ENCODE measurements at places on chromosomes 7 and 10.

GRCh38 chr10:124248056-124249045 lies 155.0 kb upstream of the CHST15 start:
- DNase-seq, result no peak

GRCh38 chr10:121926157-121926556 lies 1.7 kb downstream of the ATE1 start:
- no peak for DNase-seq

GRCh38 chr10:88090568-88091214 lies 227.3 kb downstream of the PTEN start:
- DNase-seq, result no peak

DNA sequence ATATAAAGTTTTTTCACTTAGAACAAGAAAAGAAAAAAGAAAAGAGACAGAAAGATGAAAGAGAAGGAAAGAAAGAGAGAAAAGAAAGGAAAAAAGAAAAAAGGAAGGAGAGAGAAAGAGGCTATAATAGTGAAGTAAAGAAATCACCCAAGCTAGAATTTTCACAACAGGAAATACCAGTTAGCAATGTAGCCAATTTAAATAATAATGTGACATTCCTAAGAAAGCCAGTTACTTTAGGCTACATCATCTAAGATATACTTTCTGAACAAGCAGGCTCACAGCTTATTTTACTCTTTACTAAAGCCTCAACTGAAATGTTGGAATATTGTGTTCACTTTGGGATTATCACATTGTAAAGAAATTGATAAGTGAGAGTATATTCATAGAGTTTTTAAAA lies 53.6 kb downstream of the GPR37 start:
- no peak for DNase-seq

DNA sequence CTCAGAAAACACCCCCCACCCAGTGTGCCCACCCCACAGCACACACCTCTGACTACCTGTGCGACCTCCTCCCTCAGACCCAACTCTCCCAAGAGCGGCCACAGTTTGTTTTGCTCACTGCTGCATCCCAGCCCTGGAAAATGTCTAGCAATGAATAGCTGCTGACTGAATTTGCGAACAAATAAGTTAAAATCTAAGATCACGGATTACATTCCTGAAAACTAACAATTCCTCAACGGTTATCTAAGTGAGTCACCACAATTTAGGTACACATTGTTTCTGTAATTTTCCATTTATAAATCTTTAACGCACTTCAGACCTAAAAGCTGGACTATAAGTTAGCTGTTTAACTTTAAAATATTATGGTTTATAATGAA lies 235.2 kb downstream of the ZMYND11 start:
- no peak for DNase-seq

DNA sequence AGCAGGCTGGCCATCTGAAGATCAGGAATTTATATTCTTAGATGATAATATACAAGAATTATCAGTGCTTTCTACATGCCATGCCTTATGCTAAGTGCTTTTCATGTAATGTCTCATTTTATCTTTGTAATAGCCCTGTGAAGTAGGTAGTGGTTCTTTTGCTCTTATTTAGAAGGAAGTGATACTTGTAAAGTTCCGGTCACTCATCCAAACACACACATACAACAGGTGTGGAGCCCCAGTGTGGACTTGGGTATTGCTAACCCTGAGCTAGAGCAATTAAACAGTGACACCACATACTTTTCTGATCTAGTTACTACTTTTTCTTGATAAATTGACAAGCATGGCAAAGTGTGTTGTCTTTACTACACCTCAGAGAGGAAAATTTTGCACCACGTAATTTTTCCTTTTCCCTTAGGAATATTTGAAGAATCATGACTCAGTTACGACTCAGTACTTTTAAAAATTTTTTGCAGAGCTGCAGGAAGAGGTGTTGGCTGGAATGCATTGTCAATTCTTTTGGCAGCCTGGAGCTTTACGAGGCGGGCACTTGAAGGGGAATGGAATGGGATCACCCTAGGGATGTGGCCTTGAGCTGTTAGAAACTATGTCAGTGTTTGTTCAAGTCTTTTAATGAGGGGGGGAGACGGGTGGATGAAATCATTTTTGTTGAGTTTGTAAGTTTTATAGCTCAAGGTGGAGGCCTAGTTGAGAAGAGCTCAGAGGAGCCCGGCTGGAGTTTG lies 212.5 kb upstream of the CELF2 start:
- peak; percentile 64 for DNase-seq

DNA sequence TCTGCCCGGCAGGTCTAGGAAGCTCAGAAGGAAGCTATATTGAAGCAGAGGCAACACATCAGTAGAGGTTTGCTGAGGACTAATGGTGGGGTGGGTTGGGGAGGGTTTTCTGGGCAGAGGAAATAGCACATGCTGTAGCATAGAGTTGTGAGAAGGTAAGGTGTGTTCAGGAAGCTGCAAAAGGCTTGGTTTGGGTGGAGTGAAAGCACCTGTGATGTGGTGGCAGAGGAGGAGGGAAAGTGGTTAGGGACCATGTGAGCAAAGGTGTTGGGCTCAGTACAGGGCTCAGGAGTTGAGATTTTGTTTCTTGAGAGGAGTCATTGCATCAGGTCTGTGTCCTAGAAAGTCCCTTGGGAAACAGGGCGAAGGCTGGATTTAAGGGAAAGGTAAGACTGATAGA lies 294.6 kb downstream of the SORCS3 start:
- DNase-seq, result no peak

DNA sequence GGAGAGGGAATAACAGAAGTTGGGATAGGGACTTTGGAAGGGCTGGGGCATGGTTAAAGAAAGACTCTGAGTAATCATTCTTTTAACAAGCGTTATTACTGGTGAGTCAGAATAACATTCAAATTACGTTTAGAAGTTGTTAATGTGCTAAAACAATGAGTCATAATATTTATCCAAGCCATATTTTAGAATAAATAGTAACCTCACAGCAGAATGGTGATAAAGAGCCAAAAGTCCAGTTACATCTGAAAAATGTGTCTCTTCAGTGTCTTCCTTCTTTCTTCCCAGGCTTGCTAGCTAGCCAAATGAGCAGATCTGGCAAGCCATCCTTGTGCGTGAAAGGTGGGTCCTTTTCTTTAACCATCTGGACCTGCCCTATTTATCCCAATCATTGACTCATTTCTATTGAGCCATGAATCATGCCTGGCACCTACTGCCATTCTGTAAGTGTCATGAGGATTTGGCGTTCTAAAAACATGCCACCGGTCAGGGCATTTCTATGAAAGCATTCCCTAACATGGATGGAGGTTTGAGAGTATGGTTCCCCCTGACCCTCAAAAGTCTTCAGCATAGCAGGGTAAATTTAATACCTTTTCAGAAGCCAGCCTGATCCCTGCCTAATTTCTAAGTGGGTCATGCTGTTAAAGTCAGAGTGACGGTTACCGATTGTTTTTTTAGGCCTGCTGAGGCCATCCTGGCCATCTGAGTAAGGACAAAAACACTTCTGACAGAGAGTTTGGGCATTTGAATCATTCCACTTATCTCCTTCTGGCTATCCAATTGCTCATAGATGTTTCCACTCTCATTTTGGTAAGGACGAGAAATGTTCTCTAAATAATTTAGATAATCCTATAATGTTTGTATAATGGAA lies 26.9 kb downstream of the MYPN start:
- DNase-seq, result peak; percentile 76

GRCh38 chr7:122600042-122600441 lies 98.9 kb downstream of the RNF133 start:
- DNase-seq, result no peak

DNA sequence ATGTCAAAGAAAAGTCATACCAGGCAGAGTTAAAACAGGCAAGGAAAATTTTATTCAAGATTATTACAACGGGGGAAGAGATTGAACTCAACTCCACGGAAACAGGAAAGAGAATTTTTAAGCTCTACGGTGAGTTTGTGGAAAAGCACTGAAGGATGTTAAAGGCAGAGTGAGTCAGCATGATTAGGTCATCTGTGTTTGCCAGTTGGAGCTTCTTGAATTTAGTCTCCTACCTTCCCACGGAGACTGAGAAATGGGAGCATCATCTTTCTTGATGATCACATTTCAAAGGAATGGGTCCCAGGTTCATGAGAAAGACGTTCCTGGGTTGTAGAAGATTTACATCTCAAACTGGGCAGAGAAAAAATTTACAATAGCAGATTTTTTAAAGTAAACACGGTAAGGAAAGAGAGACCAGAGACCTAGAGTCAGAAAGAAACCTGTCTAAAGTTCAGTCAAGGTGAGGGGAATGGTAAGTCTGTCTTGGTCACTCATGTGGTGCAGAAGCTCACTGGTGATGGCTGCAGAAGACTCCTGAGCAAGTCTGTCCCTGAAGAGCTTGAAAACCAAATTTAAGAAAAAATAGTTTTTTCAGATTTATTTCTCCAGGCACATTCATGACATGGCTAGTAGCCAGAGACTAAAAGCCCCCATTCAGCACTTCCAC lies 516.9 kb upstream of the LRRN3 start:
- DNase-seq, result peak; percentile 32

GRCh38 chr10:44376472-44377099 lies 8.3 kb downstream of the CXCL12 start:
- DNase-seq, result no peak

DNA sequence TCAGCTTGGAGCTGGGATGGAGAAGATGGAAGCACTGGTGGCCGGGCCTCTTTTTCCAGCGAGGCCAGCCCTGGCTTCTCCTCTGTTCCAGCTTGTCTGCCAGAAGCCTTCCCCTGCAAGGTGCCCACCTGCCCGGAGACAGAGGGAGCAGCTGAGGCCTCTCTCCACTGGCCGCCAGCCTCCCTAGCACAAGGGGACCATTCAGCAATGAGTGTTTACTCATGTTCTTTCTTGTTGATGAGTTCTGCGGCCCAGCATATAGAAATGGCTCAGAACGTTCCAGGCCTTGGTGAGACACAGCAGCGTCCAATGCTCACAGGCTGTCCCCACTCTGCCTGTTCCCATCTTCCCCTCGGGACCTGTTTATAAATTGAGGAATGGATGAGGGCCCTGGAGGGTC lies 47.3 kb downstream of the CHST3 start:
- DNase-seq, result no peak

- DNase-seq, result no peak
Measured at GRCh38 chr10:30124704-30125103, 65.3 kb upstream of the JCAD start.

GRCh38 chr10:88491314-88491713 lies 91.8 kb downstream of the RNLS start:
- DNase-seq, result no peak

DNA sequence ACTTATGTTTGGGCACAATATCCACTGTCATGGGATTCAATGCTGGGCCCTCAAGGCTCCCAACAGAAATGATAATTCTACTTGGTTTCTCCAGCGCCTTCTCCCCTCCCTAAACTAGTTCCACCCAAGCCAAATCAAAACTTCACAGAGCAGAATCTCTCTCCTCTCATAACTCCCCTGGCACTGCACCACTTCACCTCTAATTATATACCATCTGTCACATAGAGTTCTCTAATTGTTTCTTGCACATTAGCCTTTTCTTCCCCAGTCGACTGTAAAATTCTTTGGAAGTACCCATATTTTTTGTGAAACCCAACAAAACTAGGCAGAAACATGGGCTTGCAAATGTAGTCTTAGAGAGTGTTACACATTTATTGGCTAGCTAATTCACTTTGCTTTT lies 8.1 kb downstream of the SGMS1 start:
- no peak for DNase-seq

DNA sequence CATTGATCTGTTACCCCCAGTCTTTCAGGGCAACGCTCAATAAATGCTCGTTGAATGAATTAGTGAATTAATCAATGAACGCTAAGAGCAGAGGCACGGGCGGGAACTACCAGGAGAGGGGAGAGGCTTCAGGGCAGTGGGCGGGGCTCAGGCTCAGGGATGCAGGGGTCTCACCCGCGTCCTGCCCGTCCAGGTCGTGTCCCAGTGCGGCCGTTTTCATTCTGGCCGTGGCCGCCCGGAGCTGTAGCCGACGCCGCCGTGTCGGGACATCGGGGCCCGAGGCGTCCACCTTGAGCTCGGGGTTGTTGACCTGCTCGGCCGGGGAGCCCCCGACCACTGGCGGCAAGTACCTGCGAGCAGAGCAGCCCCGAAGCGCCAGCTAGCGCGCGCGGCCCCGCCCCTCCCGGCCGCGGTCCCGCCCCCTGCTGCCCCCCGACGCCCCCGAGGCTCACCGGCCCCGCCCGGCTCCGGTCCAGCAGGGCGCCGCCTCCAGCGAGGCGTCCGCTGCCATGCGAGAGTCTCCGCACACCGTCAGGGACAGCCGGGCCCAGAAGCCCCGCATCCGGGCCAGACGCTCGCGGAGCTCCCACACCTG lies 2.8 kb upstream of the GAL3ST4 start:
- DNase-seq, result no peak

DNA sequence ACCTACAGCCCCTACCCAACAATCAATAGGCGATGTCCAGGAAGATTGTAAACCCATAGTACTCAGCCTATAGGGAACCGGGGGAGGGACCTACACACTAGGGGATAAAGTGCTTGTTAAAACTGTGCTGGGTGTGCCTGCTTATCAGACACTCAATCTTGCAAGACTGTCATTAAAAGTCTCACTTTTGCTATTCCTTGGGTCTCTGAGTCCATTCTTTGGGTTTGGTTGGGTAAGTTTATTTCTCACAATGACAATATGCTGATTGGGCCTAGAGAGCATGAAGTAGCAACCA lies 45.6 kb downstream of the PTPRE start:
- no peak for DNase-seq

- DNase-seq, result no peak
Measured at GRCh38 chr10:78292982-78293865, 259.6 kb downstream of the RPS24 start.

- no peak for DNase-seq
Measured at GRCh38 chr10:19488592-19489280, 327.5 kb upstream of the PLXDC2 start.

- no peak for DNase-seq
Measured at GRCh38 chr10:101079874-101080273, 18.1 kb downstream of the KAZALD1 start.

- DNase-seq, result peak; percentile 75
Measured at GRCh38 chr10:112811741-112812551, 138.1 kb upstream of the TCF7L2 start.

DNA sequence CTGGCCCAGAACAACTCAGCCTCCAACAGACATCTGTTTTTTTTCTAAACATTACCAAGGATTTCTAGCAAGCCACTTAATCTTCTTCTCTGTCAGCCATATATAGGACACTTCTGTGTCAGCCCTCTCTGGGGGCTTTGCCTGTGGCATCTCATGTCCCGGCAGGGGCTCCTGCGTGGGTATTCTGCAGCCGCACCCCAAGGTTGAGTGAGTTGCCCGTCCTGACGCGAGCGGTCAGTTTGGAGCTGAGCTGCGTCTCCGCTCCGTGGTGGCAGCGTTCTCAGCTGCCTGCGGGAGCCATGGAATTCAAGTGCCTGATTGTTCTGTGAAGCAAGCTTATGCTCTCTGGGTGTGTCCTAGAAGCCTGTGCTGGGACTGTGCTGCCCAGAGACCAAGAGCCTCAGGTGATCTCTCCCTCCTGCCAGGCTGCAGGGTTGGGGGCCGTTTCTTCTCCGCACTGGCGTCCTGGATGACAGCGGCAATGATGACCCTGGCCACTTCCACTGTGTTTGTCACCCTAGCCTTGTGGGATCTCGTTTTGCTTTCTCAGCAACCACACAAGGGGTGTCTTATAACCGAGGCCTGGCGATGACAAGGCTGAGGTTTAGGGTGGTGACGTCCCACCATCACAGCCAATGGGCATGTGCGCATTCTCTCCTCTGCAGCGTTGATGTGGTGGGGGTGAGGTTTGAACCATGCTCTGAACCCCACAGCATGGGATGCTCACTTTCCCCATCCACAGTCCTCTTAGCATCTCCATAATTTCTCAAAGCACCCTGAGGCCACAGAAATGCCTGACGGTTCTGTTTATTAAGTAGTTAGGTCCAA lies 612.6 kb upstream of the FOXK1 start:
- DNase-seq, result no peak

Data from LoVo (cell line).